ENCODE measurements at places on chromosomes 4 and X.
A peak's percentile ranks its signal among the peaks of the same experiment; 100 is the strongest.

GRCh38 chr4:83022724-83023450 is 12.1 kb upstream of the COPS4 start:
- no peak for DNase-seq

DNA sequence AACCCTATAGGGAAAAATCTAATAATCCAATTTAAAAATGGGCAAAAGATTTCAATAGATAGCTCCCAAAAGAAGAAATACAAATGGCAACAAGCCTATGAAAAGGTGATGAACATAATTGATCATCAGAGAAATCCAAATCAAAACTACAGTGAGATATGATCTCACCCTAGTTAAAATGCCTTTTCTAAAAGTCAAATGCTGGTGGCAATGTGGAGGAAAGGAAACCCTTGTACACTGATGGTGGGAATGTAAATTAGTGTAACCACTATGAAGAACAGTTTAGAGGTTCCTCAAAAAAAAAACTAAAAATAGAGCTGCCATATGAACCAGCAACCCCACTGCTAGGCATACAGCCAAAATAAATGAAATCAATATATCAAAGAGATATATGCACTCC is 44.5 kb downstream of the STPG2 start:
- no peak for DNase-seq

GRCh38 chr4:11821772-11822430 is 393.2 kb upstream of the HS3ST1 start:
- DNase-seq, result no peak

GRCh38 chrX:148649145-148649795 is 148.9 kb downstream of the AFF2 start:
- no peak for DNase-seq

DNA sequence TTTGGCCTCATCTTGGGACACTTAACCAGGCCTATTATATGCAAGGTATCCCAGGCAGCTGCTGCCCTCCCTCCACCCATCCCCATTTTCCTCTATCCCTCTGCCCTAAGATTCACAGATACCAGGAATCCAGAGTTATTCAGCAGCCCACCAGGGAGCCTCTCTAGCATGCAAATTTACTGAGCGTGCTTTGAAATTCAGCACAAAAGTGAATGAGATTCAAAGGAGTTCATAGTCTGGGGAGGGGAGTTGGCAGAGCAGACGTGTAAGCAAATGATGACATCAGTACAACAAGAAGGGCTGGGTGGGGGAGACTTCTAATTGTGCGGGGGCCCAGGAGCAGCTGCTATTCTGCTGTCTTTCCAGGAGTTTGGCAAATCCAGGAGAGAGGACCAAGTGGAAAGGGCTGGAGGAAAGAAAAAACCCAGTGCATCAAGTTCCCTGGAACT is 1.7 kb upstream of the MTM1 start:
- DNase-seq, result no peak

DNA sequence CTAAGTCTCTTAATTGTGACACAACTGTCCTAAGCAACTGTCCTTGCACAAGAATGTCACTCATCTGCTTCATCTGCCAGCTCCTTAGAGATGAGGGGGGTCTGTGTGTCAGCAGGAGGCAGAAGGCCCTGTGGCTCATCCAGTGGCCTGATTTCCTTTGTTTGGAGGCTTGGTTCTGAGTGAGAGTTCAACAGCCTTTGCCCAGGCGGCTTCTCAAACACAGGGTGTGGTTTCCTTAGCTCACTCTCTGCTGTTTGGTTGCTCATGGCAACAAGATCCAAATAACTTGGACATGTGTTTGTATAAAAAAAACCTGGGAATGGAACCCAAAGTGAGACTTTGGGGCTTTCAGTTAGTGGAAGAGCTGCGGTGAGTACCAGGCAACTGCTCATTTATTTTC is 46.6 kb downstream of the MAP7D3 start:
- DNase-seq, result peak; percentile 6

GRCh38 chrX:134568285-134569016 is 89.8 kb downstream of the PLAC1 start:
- no peak for DNase-seq

GRCh38 chr4:180219080-180219479 is 2024.1 kb upstream of the TENM3 start:
- DNase-seq, result no peak

DNA sequence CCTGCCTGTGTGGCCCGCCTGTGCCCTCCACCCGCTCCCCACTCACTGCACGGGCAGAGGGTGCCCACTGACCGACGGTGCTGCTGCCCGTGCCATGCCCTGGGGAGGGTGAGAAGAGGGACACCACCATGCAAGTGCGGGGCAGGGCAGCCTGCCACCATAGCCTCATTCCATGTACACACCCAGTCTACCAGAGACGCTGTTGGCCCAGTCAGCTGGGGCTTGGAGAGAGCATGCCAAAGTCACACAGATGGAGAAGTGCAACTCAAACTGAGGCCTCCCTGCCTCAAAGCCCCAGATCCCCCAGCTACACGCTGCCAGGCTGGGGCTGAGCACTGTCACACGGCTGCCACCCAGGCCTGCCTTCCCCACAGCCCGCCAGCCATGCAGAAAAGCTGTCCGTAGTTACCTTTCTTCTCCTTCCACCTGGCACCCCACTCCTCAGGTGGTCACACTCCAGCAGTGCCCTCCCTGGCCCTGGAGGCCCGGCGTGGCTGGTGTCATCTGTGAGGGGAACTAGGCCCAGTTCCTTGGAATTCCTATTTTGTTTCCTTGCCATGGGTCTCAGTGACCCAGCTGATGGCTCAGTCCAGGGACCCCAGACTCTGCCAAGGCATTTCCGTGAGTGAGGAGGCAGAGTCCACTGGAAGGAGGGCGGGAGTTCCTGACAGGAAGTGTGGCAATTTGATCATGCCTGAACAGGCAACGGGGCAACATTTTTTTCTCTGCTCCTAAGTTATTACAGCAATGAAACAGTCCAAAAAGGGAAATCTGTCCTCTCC is at the start of gene SLC2A9:
Gene SLC2A9 (minus strand): TSS at position 627 of the 782 bp plus-strand sequence. CDS start 68 bp downstream, at position 559.
- no peak for DNase-seq

- no peak for DNase-seq
Observed at GRCh38 chrX:26783512-26784225, 567.7 kb downstream of the MAGEB5 start.

GRCh38 chrX:120790118-120790517 is 85.5 kb downstream of the CT47B1 start:
- peak; percentile 4 for DNase-seq

- DNase-seq, result no peak
Observed at GRCh38 chr4:69760455-69760854, at the start of gene SULT1B1. Gene SULT1B1 (minus strand): TSS chr4:69760620. CDS start chr4:69755217, 5,403 bp downstream.

GRCh38 chr4:187617113-187617512 is 378.5 kb upstream of the ZFP42 start:
- DNase-seq, result no peak

DNA sequence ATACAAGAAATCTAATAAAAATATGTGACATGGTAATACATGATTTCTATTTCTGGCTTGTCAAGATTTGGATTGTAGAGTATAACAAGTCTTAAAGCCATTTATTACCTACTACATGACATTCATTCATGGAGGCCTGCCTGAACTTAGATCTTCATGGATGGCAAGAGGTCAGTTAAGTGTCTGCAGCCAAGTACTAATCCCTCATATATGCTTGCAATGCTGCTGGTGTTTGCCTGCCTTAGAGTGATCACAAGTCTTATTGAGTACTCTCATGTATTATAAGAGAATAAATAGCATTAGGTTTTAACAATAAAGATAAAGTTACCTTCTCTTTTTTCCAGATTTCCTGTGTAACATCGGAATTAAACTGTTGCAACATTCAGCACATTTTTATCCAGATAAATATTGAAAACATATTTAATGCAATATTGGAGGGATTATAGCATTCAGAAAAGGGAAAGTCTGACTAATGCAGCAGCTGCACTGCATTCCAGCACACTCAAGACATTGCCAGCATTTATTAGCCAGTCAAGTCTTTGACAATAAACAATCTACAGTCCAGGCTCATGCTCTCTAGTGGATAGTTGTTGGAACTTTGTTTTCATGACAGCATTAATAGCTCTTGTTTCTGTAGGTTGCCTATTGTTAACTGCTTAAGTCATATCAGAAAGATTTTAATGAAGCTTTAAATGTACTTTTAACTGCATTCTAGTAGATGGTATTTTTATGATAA is 737.1 kb downstream of the FAT4 start:
- DNase-seq, result no peak

GRCh38 chr4:145482209-145483037 is 770 bp downstream of the SMAD1 start:
- peak; percentile 30 for DNase-seq

DNA sequence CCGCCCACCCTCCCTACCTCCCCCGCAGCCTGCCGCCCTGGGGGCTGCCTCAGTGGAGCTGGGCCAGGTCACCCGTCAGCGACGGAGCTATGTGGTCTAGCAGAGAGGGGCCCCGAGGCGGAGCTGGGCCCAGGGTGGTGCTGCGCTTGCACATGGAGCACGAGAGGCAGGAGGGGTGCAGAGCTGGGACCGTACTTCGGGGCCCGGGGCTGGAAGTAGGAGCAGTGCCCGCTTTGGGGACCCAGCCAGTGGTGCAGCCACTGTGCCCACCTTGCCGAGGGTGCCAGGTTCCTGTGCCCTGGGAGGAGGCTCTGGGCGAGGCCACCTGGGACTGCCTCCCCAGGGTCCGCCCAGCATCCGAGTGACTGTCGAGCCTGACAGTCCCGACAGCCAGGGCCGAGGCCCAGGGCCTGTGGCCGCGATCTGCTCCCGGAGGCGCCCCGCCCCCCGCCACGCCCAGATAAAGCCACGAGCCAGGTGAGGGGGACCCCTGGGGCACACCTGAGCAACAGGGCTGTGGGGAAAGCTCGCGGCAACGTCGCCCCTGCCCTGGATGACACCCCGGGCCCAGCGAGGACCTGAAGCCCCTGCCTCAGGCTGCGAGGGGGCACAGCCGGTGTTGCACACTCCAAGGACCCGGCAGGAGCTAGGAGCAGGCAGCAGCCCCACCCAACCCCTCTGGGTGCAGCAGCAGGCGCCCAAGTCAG is 117.5 kb downstream of the DNAAF6 start:
- no peak for DNase-seq

DNA sequence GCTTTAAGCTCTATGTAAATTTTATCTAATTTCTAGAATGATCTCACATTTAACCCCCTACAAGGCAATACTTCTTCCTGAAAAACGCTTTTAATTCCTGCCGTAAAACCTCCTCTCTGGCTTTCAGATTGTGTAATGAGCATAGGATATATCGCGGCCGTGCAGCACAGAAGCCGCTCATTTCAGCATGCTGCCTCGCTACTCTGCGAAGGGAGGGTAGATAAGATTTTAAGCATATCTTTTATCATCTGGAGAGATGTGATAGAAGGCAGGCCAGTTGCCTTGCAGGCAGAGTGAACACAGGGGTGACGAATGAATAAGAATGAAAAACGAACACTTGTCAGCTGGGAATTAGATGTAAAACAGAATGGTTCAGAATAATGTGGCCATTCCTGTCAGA is 265.5 kb downstream of the UNC5C start:
- no peak for DNase-seq

DNA sequence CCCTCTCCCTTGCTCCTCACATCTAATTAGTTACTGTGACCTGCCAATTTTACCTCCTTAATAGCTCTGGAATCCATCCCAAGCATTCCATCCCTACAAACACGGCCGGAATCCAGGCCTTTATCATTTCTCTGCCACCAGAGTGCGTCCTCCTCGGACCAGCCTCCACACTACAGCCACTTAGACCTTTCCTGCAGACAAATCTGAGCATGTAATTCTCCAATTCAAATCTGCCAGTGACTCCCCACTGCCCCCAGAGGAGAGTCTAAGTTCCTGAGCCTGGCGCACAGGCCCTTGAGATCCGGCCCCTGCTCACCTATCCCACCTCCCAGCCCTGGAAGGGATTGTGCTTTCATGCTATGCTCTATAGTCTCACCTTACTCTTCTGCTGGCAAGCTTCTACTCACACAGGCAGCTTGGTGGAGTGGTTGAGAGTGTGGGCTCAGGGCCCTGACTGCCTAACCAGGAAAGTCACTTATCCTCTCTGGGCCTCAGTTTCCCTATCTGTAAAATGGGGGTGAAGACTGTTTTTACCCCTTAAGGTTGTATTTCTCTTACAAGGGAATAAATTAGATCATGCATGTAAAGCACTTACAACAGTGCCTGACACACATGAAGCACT is 31.2 kb downstream of the PJA1 start:
- no peak for DNase-seq

- DNase-seq, result no peak
Observed at GRCh38 chrX:21656587-21657317, 1.4 kb downstream of the KLHL34 start.

DNA sequence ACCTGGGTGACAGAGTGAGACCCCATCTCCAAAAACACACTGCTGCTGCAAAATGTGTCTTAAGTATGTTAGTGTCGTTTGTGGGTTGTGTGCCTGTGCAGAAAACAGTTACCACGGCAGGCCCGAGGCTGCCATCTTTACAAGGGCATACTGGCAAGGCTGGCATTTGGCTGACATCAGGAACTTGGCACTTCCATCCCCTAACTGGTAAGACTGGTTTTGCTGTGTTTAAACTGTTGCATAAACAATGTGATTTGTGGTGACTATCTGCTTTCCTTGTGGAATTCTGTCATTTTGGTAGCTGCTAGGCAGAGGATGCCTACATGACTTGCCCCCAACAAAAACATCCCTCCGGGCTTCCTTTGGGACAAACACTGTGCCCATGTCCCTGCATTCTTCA is 12.3 kb downstream of the LRP2BP start:
- DNase-seq, result no peak

- DNase-seq, result no peak
Observed at GRCh38 chrX:79138658-79139241, 5.7 kb upstream of the GPR174 start.

- no peak for DNase-seq
Observed at GRCh38 chr4:105520819-105521790, 31.3 kb upstream of the ARHGEF38 start.

- DNase-seq, result no peak
Observed at GRCh38 chr4:154490234-154490582, 1.4 kb downstream of the DCHS2 start.

GRCh38 chr4:183399126-183399522 is 45.3 kb upstream of the CDKN2AIP start:
- no peak for DNase-seq

- no peak for DNase-seq
Observed at GRCh38 chr4:153521478-153521877, 55.3 kb downstream of the TMEM131L start.

DNA sequence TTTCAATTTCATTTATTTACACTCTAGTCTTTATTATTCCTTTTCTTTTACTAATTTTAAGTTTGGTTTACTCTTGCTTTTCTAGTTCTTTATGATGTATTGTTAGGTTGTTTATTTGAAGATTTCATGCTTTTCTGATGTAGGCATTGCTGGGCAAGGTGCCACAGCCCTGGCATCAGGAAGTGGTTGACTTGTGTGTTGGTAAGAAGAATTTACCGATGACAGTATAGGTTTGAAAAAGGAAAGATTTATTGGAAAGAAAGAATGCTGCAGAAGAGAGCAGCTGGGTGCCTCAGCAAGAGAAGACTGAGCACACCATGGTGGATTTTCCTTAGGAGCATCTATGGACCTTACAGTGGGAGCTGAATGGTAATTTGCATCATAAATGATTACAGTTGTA is 153.2 kb downstream of the KLF8 start:
- DNase-seq, result no peak

DNA sequence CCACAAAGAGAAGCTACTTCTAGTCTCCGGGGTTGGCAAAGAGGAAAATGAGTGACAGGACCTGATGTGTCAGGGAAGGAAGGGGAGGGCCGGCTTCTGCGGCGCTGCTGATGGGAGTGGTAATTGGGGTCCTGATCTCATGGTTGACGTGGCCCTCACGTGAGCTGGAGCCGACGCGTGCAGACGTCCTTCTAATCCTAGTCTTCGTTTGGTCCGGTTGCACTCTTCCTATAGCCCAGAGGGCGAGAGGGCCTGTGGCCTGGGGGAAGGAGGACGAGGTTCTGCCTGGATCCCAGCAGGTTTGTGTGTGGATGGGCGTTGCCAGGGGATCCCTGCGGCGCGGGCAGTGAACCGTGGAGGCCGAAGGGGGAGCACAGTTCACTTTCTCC is at the start of gene ARMCX1:
Gene ARMCX1 (plus strand): TSS at position 186 of the 389 bp plus-strand sequence. CDS start 2,384 bp downstream, outside the sequence.
- no peak for DNase-seq
